ENCODE measurements at places on chromosomes 7 and 10.

DNA sequence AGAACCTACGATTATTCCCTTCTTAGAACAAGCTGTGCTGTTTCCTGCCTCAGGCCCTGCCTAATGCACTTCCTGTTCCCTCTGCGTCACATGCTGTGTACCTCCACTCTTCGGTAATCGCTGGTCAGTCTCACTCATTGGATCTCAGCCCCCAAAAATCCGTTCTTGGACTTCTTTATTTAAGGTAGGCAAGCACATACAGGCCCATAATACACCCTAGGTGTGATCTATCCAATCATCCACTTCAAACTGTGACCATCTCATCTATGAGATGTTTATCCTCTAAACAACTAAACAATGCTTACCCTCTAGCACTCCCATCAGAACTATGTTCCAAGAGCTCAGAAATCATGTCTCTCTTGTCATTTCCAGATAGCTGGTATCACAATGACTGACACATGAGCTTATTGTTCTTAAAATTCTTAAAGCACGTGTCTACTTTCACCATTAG lies 83.9 kb downstream of the CADPS2 start:
- DNase-seq: no peak

GRCh38 chr7:30112103-30112713 lies 22.6 kb upstream of the MTURN start:
- DNase-seq: no peak

DNA sequence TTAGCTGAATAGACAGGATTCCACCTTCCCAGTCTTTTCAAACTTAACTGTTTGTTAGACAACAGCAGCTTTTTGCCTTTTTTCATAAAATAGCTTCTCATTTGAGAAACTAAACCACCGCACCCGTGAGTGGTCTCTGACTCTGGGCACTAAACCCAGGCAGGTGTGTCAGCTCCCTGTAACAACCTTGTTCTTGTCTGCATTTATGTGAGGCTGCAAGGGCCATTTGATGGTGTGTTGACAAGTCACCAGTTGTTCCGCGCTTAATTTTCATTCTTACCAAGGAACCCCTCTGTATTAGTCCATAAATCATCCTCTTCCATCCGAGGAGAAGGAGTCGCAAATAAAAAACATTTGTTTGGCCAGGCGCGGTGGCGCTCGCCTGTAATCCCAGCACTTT lies 1.5 kb downstream of the STOX1 start:
- DNase-seq: no peak

GRCh38 chr7:86664486-86664885 lies 20.8 kb downstream of the GRM3 start:
- no peak for DNase-seq

DNA sequence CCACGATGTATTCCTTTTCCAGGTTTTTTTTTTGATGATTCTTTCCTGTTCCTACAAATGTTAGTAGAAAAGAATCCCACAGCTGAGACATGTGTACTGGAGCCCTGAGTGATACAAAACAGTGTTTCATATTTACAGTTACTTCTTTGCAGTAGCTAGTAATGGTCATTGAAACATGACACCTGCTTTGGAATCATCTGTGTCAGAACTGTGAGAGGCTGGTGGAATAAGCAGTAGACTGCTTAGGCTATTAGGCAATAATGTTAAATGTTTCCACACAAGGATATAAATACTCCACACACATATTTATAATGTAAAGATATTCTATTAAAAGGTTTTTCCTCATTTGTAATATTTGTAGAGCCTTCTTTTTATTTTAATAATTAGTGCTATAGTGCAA lies 394.0 kb downstream of the THSD7A start:
- no peak for DNase-seq

DNA sequence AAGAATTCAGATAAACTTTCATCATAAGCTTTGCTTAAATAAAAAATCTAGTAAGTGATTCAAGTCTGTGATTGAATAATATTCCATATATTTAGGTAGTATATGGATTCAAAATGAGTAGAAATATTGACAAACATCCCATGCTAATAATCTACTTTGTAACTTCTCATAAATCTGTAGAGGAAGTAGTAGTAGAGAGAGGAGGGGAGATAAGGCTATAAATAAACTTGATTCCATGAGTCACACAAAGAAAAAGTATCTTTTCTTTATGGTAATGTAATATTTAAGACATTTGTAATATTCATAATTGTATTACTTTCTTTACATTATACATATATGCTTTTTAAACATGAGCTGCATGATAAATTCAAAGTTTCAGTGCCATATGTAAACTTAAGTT lies 25.6 kb upstream of the CD36 start:
- DNase-seq: no peak

GRCh38 chr7:105268056-105268455 lies 120.7 kb downstream of the SRPK2 start:
- DNase-seq: peak; percentile 20

DNA sequence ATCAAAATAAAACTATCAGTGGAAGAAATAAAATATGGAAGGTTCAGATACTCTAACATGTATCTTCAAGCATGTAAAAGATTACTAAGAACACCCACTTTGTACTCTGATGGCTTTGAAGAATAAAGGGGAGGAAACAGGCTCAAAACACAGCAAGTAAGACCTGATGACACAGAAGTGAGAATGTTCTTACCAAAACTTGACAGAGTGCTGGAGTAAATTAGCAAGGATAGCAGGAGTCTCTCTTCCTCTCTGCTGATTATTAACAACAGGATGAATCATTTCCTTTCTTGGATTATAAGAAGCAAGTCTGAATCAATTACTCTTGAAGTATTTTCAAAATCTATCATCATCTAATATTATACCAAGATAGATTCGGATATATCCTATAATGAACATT lies 47.5 kb downstream of the GLI3 start:
- DNase-seq: no peak

GRCh38 chr7:2651847-2652735 lies 20.3 kb downstream of the TTYH3 start:
- DNase-seq: no peak

DNA sequence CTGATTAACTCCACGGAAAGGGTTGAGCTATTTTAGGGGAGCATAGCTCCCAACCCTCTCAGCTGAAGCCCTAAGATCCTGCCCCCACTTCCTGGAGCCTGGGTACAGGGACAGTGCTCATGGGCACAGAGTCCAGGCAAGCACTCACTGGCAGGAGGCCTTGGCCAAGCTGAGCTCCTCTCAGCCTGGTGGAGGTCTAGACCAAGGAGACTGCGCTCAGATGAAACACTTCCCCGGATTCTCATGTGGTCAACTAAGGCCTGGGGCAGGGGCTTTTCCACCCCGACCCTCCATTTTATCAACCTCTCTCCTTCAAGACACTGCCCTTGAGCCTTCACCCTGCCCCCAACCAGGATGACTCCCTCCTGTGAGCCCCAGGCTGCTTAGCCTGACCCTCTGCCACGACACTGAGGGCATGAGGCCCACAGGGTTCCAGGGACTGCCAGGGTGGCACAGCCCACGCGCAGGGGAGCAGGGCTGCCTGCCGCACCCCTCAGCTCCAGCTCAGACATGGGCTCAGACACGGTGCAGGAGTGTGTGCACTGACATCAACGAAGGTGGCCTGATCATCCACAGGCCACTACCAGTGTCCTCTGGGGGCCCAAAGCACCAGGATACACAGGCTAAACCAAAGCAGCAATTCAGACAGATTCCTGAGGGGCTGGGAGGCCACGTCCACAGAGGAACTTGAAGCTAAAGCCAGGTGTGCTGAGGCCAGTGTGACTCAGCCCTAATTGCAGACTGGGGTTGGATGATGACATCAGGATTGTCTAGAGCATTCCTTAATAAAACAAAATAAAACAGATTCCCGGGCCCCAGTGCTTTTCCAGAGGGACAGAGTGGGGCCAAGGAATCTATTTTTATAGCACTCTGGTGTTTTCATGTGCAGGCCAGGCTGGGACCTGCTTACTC lies 18.8 kb downstream of the CHAT start:
- no peak for DNase-seq

- DNase-seq: peak; percentile 80
These were observed 549 bp upstream of the DDX50 start for GRCh38 chr10:68900427-68901104.

DNA sequence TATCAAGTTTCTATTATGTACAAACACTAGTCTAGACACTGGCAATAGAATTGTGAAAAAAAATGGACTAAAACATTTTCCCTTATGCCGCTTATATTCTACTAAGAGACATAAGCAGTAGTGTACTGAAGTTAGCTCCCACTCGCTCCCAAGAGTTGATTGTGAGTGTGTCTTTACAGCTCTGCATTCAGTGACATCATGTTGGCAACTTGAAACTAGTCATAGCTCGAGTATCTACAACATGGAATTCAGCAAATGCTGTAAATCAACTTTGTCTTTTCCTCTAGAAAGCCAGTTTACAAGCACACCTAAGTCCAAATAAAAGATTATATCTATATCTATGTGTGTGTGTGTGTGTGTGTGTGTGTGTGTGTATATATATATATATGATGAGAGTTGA lies 58.8 kb upstream of the MAGI2 start:
- no peak for DNase-seq

- no peak for DNase-seq
These were observed 581.9 kb upstream of the FOXK1 start for GRCh38 chr7:4100148-4100547.

- DNase-seq: no peak
These were observed 637.8 kb downstream of the CNTNAP2 start for GRCh38 chr7:146754385-146754784.

DNA sequence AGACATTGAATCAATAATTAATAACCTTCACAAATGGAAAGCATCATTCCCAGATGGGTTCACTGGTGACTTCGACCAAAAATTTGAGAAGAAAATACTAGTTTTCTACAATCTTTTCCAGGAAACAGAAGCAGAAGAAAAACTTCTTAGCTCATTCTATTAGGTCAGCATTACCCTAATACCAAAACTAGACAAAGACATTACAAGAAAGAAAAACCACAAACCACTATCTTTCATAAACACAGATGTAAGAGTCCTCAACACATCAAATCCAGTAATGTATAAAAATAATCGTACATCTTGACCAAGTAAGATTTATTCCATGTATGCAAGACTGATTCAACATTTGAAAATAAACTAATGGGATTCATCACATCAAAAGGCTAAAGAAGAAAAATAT lies 64.0 kb upstream of the CDK1 start:
- no peak for DNase-seq

Measured in stimulated activated CD4-positive, alpha-beta T cell treated with anti-CD3 and anti-CD28 coated beads, Interleukin-15, amount 100 ng/mL, for 24 hours (primary cell).